ENCODE measurements at places on chromosomes 6 and 20.

DNA sequence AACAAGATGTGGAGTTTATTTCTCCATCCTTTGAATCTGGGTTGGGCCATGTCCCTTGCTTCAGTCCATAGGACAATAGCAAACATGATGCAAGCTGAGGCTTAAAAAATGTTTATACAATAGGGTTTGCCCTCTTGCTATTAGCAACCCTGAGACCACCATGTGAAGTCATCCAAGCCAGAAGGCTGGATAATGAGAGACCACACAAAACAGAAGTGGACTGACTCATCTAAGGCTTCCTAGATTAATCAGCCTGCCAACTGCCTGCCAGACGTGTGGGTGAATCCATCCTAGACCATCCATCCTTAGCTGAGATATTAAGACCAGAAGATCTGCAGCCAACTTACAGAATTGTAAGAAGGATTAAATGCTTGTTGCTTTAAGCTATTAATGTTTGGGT lies 38.1 kb upstream of the ISM1 start:
- DNase-seq = no peak

GRCh38 chr6:119521251-119521650 lies 171.7 kb upstream of the MAN1A1 start:
- no peak for DNase-seq

DNA sequence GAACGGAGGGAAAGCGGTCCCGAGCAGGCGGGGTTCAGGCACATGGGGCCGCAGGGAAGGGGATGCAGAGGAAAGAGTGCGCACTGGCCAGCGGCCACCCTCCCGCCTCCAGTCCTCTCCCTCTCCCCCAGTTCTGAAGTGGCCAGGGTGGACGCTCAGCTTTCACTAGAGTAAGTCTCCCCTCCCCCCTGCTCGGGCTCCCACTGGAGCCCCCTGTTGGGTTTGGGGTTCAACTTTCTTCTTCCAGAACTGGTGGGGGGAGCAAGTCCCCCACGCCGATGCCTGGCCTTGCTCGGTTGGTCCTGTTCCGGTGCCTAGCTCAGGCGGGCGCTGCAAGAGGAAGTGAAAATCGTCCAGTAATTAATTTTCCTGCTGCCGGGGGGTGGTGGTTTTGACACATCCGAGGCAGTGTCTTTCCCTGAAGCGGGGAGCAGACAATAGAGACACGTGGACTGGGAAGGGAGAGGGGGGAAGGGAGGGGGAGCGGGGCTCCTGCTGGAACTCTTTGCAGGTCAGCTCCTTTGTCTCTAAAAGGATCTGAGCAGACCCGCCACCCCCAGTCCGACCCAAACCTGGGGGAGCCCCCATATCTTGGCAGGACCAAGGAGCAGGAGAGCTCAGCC lies 824 bp upstream of the SCRT2 start:
- no peak for DNase-seq

DNA sequence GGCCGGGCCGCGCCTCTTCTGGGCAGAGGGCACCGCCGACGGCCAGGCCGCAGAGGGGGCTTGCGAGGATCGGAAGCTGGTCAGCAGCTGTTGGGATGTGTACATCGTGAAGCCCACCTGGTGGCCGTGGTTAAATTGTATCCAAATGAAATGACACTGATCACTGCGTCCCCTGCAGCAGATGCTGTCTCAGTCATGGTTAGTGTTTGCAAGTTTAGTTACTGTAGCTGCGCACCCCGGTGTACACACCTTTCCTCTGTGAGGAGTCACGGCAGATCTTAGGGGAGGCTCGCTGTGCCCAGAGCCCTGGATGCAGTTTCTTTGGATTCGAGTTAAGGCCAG lies 653 bp downstream of the NAA20 start:
- DNase-seq = no peak

GRCh38 chr6:108650781-108651180 lies 90.1 kb downstream of the FOXO3 start:
- DNase-seq = no peak

GRCh38 chr6:134437376-134437775 lies 119.5 kb upstream of the SGK1 start:
- DNase-seq = no peak

DNA sequence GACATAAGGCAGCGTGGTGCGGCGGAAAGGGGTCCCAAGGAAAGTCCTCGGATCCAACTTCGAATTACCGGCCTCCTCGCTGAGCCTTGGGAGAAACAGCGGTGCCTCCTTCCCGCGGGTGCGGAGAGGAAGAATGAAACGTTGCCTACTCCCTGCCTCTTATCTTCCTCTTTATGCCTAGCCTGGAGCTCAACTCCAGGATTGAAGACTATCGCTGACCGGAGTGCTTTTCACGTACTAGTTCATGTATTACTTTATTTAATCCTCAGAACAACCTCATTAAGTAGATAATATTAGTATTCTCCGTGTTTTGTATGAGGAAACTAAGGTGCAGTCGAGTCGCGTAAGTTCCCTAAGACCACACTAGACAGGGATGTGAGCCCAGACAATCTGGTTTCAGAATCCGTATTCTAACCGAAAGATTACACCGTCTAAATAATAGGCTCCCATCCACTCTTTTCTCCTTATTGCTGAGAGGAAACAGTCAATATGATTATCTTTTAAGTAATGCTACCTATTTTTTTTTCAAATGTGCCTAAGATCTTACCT lies 793 bp upstream of the PDSS2 start:
- DNase-seq = no peak
